ENCODE measurements at places on chromosomes 4 and X.

DNA sequence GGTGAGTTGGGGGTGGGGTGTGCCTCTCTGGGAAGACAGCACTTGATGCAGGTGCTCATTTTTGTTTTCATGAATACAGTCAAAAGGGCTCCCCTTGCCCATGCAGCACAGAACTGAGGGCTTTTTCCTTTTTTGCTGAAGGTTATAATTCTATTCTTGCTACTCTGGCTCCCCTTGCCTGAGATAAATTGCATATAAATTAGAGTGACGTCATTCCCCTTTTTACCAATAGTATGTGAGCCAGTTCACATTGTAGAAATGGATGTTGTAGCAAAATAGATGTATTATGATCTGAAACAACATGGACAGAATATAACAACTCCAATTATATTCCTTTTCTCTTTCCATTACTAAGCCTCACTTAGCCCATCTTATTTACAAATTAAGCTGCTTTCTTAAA, 28.4 kb downstream of the CXorf58 start:
- H3K27ac ChIP-seq, result no peak overlapping the region
- H3K4me3 ChIP-seq, result no peak overlapping the region
- no peaks in the 10 kb centered on the region for H3K27me3 ChIP-seq
- no peak for DNase-seq
- H3K36me3 ChIP-seq, result peaks cover 2% of the 10 kb centered on the region

DNA sequence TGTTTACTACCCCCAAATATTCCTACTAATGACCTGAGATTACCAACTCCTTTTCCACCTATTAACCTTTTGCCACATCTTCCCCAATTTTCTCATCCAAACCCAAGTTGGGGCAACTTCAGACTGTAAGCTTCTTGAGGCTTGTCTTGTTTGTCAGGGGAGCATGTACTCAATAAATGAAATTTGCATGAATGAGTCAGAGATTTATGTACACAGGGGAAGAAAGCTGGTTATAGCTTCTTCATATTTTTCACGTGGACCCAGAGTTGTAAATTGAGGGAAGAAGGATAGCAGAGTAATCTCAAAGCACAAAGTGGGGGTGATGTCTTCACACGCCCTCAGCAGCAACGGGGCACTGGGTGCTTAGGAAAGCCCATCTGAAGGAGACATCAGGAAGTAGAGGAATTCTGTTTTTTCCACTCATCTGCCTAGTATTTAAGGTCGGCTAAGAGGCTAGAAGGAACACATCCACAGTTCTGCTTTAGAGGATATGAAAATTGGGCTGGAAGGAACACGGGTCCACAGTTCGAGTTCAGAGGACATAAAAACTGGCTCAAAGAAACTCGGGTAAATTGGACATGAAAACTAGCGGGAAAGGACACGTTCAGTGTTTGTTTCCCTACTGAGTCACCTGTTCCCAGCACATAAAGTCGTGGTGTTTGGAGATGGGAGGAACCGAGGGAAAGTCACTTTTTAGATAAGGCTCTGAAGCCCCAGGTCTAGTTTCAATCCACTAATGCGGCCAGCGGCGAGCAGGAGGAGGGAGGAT, 696 bp upstream of the CA5B start:
- no peaks in the 10 kb centered on the region for H3K27me3 ChIP-seq
- H3K4me3 ChIP-seq, result peak overlapping the region; percentile 89
- DNase-seq, result no peak
- H3K36me3 ChIP-seq, result peaks cover 26% of the 10 kb centered on the region
- H3K4me1 ChIP-seq, result peaks cover 33% of the 10 kb centered on the region

DNA sequence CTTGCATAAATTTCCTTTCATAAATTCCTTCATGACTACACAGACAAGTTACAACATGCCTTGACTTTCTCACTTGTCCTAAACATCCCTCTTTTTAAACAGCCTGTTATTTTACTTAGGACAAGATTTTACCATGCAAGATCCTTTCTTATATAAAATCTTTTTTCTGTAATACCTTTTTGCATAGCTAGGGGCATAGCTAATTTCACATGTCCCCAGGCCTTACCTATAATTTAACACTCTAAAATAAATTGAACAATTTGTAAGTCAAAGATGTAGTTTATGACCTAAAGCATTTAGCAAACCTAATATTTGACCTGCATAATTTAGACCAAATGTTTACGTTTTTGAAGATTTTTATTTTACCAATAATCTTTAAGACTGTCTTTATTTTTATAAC, 396.3 kb upstream of the FSTL5 start:
- H3K4me1 ChIP-seq, result no peaks in the 10 kb centered on the region
- no peaks in the 10 kb centered on the region for H3K27me3 ChIP-seq
- no peak overlapping the region for H3K27ac ChIP-seq

GRCh38 chr4:4574052-4574451, 32.2 kb upstream of the STX18 start:
- H3K27ac ChIP-seq, result peak overlapping the region; percentile 39
- H3K36me3 ChIP-seq, result peaks cover 6% of the 10 kb centered on the region
- H3K4me3 ChIP-seq, result peak overlapping the region; percentile 55
- H3K4me1 ChIP-seq, result peaks cover 18% of the 10 kb centered on the region

DNA sequence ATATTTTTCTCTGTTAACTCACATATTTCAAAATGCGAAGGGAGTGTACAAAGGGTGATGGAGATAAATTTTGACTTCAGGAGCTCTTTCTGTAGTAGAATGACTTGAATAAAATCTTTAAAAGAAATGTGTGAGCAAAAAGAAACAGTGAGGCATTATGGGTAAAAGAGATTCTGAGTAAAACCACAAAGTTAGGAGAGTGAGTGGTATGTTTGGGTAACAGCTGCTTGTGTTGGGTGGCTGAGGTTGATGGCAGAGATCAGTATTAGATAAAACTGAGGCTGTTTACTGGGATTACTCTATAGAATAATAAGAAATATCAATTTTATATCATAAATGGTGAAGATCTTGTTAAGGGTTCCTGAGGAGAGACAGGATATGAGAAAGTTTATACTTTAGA, 434.2 kb upstream of the AMOT start:
- no peak for DNase-seq
- no peaks in the 10 kb centered on the region for H3K27me3 ChIP-seq
- no peaks in the 10 kb centered on the region for H3K4me1 ChIP-seq
- no peak overlapping the region for H3K27ac ChIP-seq

- H3K27ac ChIP-seq, result no peak overlapping the region
- DNase-seq, result no peak
- no peak overlapping the region for H3K4me3 ChIP-seq
- H3K36me3 ChIP-seq, result no peaks in the 10 kb centered on the region
- H3K4me1 ChIP-seq, result no peaks in the 10 kb centered on the region
Measured at GRCh38 chrX:133869270-133869669, 116.1 kb downstream of the GPC3 start.

- H3K36me3 ChIP-seq, result no peaks in the 10 kb centered on the region
- H3K27ac ChIP-seq, result no peak overlapping the region
- no peak for DNase-seq
Measured at GRCh38 chr4:24805067-24805466, 9.7 kb downstream of the SOD3 start.

GRCh38 chrX:12997906-12998687, 23.2 kb downstream of the TMSB4X start:
- no peak for DNase-seq
- H3K4me3 ChIP-seq, result peak overlapping the region; percentile 47
- H3K4me1 ChIP-seq, result peaks cover 34% of the 10 kb centered on the region
- peak overlapping the region; percentile 87 for H3K27ac ChIP-seq

DNA sequence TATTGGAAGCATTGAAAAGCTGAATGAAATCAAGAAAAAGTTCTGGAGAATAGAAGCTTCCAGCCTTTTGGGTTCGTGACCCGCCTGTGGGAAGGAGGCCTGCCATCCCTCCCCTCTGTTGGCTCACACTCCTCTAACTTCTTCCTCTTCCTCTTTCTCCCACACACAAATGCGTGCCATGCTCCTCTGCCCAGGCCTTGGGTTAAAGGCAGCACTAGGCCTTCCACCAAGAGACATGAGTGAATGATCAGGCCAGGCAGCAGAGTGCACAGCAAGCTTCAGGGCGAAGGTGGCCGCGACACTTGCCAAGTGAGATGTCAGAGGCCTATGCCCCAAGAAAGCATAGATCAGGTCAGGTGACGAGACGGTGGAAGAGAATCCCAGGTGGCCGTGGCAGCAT, 38.4 kb downstream of the FAM193A start:
- H3K27ac ChIP-seq, result peak overlapping the region; percentile 0
- no peak overlapping the region for H3K4me3 ChIP-seq
- H3K36me3 ChIP-seq, result peaks cover 7% of the 10 kb centered on the region
- H3K4me1 ChIP-seq, result peaks cover 61% of the 10 kb centered on the region

DNA sequence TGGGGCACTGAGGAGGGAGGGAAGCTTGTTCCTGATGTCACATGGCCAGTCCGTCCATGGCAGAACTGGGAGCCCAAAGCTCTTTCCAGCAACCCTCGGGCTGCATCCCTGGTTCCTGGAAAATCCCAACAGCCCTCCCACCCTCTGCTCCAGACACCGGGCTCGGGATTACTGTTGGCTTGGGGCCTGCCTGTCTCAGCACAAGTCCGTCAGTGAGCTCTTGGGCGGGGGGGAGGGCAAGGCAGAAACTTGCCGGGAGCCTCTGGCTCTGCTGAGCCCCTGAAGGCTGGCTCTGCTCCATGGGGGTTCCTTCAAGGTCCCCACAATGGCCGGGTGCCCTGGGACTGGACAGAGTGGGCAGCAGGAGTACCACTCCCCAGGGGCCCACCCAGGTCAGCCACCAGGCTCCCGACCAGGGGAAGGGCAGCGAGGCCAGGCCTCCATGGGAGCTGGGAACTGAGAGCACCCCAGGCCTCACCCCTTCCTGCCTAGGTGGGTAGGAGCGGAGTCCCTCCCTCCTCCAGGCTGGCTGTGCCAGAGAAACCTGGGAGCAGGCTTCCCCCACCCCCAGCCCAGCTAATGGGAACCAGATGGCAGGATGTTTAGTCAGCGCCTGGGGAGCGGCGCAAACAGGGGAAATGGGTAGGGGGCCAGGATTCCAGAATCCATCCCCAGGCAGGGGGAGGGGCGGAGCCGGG, 6.4 kb upstream of the HAUS7 start:
- H3K36me3 ChIP-seq, result no peaks in the 10 kb centered on the region
- DNase-seq, result no peak
- H3K4me1 ChIP-seq, result no peaks in the 10 kb centered on the region

DNA sequence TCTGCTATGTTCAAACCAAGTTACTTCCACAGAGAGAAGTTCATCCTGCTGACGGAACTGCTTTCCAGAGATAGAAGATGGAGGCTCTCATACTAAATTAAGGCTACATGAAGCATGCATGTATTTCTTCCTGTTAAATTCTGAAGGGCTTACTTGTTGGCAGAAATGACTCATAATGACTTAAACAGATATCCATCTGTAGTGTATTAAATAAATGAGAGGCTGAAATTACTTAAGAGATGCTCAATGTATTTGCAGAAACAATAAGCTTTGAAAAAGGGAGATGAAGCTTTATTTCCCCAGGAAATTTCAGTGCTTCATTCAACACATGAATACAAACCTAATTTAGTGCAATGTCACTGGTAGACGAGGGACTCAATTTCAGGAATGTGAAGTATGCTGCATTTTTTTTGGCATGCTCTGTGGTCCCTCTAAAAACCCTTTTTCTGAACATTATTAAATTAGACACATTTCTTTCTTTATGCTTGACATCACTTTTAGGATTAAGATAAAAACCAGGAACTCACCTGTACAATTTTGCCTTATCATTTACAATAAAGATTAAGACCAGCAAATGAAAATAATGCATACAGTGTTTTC, 759.1 kb upstream of the POU3F4 start:
- no peaks in the 10 kb centered on the region for H3K4me1 ChIP-seq
- H3K27me3 ChIP-seq, result no peaks in the 10 kb centered on the region
- H3K4me3 ChIP-seq, result no peak overlapping the region
- DNase-seq, result no peak
- no peaks in the 10 kb centered on the region for H3K36me3 ChIP-seq
- no peak overlapping the region for H3K27ac ChIP-seq

DNA sequence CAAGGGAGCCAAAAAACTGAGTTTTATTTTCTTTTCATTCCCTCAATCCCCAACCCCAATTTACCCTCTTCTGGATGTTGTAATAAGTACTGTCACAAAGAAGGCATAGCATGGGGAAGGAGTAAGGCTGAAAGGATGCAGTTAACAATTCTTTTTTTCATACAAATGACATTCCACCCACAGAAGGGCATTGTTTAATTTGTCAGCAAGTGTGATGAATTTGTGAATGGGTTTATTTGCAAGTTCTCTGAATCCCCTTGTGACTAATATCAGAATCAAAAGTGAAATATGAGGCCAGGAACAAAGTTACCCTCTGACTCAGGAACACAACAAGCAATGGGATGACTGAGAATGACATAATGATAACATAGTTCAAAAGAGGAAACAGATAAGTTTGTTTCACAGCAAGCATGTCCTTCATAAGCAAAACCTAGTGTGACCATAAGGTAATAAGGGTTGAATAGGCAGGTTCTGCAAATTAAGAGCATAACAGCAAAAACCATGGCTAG, 2.1 kb downstream of the GEMIN8 start:
- no peak for DNase-seq
- H3K4me3 ChIP-seq, result no peak overlapping the region
- H3K36me3 ChIP-seq, result peaks cover 5% of the 10 kb centered on the region

GRCh38 chrX:68999931-69000330, 165.3 kb downstream of the PJA1 start:
- no peak for DNase-seq
- no peak overlapping the region for H3K4me3 ChIP-seq
- no peak overlapping the region for H3K27ac ChIP-seq
- H3K36me3 ChIP-seq, result no peaks in the 10 kb centered on the region
- H3K4me1 ChIP-seq, result no peaks in the 10 kb centered on the region

GRCh38 chrX:93791304-93791703, 117.3 kb downstream of the FAM133A start:
- no peak overlapping the region for H3K4me3 ChIP-seq
- H3K36me3 ChIP-seq, result no peaks in the 10 kb centered on the region
- H3K4me1 ChIP-seq, result no peaks in the 10 kb centered on the region
- DNase-seq, result no peak
- no peak overlapping the region for H3K27ac ChIP-seq

GRCh38 chr4:65671372-65671771, 1.1 kb upstream of the EPHA5 start:
- no peaks in the 10 kb centered on the region for H3K36me3 ChIP-seq
- no peak overlapping the region for H3K4me3 ChIP-seq
- peaks cover 30% of the 10 kb centered on the region for H3K27me3 ChIP-seq
- no peaks in the 10 kb centered on the region for H3K4me1 ChIP-seq
- H3K27ac ChIP-seq, result no peak overlapping the region

DNA sequence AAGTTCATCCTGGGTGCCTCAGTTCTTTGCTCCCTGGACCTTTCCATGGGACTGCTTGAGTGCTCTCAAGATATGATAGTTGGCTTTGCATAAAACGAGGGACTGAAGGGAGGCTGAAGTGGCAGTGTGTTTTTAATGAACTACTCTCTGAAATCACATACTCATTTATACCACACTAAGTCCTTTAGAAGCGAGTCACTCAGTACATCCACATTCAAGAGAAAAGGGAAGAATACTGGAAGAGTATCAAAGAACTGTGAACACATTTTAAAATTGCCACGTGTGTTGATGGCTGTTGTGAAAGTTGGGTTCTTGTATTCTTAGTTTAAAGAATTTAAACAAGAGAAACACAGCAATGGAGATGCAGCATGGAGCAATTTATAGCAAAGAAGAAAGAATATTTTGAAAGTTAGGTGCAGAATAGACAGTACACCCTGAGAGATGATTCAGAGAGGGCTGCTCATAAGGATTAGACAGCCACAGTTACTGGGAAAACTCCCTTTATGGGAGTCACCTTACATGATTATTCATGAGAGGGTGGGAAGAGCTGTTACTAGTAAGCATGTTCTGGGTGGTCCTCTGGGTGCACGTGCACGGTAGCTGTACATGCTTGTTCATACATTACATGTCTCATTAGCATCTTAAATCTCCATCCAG, 380.7 kb downstream of the ADGRL3 start:
- no peaks in the 10 kb centered on the region for H3K36me3 ChIP-seq
- no peak overlapping the region for H3K27ac ChIP-seq
- H3K27me3 ChIP-seq, result no peaks in the 10 kb centered on the region
- no peak for DNase-seq
